D721Med (cell line): ENCODE measurements at places on chromosomes 1 and 21.

GRCh38 chr1:36937371-36937770 lies 96.9 kb downstream of the GRIK3 start:
- no peak for DNase-seq

DNA sequence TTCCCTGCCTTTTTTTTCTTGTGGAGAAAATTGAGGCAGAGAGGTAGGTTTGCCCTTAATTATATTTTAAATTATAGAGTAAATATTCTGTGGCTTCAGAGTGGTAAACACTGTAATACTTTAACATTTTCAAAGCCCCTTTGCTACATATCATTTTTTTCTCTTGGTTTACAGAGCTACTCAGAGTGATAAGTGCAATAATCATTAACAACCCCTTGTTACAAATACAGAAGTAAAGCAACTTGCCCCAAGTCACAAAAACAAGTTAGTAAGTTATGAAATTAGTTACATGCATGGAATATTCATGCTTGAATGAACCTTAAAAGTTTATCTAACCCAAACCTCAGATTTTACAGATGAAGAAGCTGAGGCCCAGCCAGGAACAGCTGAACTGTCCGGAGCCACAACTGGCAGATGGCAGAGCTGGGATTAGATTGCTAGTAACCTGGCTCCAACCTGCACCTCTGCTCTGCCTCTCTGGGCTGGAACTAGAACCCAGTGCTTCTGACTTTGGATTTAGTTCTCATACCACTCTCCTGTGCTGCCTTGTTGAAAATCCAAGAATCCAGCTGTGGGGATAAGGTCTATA lies 48.7 kb downstream of the TNN start:
- DNase-seq = no peak

DNA sequence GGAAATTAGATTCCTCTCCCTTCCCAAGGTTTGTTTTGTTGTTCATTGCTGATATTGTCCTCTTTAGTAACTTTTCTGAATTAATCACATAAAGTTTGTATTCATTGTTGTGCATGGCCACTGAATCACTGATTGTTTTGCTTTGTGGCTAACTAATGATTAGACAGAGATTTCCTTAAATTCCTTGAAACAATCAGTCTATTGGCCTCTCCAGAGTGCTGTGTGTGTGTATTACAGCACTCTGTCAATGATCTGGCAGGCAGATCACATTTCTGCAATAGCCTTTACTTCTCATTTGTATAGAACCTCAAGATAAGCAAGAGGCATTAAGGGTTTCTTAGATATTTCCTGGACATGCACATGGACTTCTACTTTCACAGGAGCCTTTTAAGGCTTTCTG lies 78.6 kb downstream of the DUSP10 start:
- DNase-seq = no peak

DNA sequence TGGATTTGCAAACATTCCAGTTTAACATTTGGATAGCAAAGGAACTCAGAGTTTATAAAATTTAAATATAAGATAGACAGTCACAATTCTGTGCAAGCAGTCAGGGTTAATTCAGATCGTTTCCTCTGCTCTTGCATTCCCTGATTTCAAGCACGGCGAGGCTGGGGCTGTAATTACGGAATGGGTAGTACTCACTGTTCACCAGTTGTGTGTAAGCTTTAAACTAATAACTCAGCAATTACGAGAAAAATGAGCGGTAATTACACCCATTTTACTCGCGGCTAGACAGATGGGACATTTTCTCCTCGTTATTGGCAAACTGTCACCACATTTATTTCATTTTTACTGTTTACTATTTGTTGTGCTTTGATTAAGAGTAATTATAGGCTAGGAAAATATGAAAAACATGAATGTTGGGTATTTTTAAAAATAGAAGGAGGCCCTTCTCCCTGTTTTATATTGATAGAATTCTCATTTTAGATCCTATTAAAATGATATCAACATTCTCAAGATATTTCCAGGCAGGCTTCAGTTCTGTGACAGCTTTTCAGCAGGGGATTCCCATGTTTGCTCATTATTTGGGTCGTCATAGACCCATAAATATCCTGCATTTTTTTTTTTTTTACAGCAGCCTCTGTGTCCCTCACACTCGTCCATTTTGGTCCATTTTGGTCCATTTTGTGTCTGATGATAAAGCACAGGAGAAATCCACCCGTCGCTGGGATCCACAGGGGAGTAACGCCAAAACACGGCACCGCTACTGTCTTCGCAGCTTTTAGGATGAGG lies 208.3 kb downstream of the DSCAM start:
- DNase-seq = no peak

GRCh38 chr1:7068552-7068951 lies 283.3 kb downstream of the CAMTA1 start:
- DNase-seq = no peak

GRCh38 chr1:99084562-99084961 lies 79.9 kb upstream of the PLPPR5 start:
- no peak for DNase-seq

- no peak for DNase-seq
Observed at GRCh38 chr1:32652244-32652962, 1.4 kb downstream of the RBBP4 start.

GRCh38 chr1:95096218-95096841 lies 20.8 kb upstream of the TLCD4 start:
- DNase-seq = no peak
